Tibial nerve (tissue), 4 donors: ENCODE measurements at places on chromosomes 13 and 19.

DNA sequence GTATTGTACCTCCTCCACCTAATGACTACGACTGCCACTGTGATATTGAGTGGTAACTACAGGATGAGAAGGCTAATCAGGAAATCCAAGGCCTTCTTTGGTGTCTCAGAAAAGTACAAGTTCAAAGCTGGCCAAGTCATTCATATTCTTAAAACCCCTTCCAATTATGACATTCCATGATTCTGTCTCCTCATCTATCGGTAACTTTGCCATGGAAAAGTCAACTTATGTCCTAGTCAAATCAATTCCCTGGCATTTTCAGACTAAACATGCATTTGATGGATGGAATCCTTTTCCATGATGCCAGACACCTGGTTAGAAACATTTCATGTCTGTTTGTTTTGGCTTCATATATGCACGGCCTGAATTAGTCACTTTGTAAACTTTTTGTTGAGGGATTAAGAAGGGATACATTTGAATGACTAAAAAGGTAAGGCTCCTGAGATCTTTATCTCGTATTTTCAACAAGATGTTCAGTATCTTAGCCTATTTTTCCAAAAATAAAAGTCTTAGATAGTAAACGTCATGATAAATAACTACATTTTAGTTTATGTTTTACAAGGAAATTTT lies 186.5 kb downstream of the NHLRC3 start:
- DNase-seq, result no peak

- peak; percentile 74 for DNase-seq
Measured at GRCh38 chr13:20714563-20715329, 11.2 kb downstream of the IL17D start.

- no peak for DNase-seq
Measured at GRCh38 chr19:3825286-3825956, 39.2 kb upstream of the MATK start.

DNA sequence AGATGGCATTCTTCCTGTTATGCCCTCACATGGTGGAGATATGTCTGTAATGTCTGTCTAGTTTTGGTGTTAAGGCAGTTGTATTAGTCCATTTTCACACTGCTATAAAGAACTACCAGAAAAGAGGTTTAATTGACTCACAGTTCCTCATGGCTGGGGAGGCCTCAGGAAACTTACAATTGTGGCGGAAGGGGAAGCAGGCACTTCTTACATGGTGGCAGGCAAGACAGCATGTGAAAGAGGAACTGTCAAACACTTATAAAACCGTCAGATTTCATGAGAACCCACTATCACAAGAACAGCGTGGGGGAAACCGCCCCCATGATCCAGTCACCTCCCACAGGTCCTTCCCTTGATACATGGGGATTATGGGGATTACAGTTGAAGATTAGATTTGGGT lies 3.2 kb downstream of the ZNF441 start:
- DNase-seq, result no peak

DNA sequence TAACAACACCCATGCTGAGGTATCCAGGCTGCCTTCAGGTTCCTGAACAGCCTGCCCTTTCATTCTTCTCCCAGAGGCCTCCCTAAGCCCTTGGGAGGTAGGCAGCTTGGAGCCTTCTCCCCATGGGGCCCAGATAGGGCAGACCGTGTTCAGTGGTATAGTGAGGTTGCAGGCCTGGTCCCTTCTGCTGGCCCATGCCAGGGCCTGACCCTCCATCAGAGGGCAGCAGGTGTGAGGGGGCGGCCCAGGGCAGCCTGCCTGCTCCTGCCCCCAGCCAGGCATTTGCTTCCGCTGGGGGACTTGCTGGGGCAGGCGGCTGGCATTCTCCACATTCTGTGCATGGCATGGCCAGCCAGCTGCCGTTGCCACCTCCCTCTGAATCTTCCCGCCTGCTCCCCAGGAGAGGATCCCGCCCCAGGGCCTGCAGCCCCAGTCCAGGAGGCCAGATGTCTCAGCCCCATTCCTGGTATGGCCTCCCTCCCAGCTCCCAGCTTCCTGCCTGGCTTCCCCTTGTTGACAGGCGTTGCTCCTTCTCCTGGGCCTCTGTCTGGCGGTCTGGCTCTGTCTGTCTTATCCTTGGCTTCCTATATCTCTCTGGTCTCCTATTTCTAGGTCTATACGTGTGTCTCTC lies 8.9 kb downstream of the CIC start:
- no peak for DNase-seq
